ENCODE measurements at places on chromosomes 7 and 10.
A peak's percentile ranks its signal among the peaks of the same experiment; 100 is the strongest.

DNA sequence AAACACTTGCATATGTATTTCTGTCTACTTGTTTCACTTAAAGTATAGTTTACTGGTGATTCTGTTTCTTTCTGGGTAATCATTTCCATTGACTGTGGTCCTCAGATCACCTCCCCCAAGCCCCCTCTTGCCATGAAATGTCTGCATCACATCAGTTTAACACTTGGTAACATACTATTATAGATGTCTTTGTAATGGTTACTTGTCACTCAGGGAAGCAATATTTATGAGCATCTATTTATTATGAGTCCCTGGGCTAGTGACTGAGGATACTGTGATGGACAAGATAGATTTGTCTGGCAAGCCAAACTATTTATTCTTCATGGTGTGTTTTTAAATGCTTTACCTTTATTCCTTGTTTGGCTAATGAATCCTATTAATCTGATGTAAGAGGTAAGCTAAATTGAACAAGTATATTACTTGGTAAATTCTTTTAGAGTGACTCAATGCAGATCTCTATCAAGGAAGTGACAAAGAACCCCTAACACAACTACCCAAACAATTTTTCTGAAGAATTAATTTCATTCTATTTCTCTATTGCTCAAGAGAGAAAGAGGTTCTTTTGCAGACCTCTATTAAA, 270.9 kb downstream of the RELN start:
- DNase-seq = peak; percentile 65

GRCh38 chr10:93181271-93182048, 107.8 kb downstream of the CYP26A1 start:
- DNase-seq = no peak

GRCh38 chr10:133104068-133104962, 16.6 kb downstream of the ADGRA1 start:
- DNase-seq = no peak

GRCh38 chr7:80082213-80082612, 52.4 kb upstream of the GNAI1 start:
- no peak for DNase-seq

- DNase-seq = peak; percentile 54
Observed at GRCh38 chr7:82017334-82017943, 247.6 kb upstream of the HGF start.

DNA sequence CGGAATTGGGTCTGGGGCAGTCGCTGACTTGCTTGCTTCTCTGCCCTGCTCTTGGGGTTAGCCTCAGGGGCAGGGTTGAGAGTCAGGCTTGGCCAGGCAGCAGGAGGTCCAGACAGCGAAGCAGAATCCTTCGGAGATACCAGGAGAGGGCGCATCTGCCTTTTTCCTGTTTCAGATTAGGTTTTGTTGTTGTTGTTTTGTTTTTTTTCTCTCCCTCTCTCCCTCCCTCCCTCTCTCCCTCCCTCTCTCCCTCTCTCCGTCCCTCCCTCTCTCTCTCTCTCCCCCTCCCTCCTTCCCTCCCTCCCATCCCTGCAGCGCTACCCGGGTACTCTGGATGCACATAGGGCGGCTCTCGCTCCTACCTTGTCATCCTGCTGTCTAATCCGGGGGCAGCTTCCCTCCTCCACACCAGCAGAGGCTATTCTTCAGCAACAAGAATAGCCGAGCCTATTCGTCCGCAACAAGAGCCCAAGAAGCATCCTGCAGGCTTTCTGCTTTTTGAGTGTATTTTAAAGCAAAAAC, 758 bp upstream of the OPTN start:
- DNase-seq = peak; percentile 72

DNA sequence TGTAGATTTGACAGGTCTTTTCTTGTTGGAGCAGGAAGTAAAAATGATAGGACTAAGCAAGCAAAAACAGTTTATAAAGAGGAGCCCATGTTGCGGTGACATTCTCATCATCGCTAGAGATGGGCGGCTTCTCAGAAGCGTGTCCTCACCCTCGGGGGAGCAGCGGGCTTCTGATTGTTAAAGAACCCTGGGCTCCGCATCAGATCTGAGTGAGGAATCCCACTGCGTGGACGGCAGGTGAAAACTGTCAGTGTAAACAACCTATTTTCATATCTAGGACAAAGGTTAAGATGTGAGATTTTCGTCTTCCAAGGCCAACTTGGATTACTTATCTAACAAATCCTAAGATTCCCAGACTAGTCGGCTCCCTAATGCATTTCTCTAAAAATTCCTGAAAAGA, 177.6 kb downstream of the ADARB2 start:
- DNase-seq = no peak

DNA sequence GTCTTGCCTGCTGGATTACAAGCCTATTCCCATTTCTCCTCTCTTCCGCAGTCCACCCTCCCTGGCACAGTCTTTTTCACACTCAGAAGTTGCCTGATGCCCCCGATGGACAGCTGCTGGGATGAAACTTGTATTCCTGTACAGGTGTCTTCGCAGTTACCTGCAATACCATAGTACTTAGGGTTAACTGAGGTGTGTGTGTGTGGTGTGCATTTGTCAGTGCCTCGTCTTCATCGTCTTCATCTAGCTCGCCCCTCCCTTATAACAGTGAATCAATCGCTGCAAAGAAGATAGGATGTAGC, 11.0 kb downstream of the NXPH1 start:
- no peak for DNase-seq

- no peak for DNase-seq
Observed at GRCh38 chr7:42027521-42027920, 209.5 kb downstream of the GLI3 start.

- DNase-seq = no peak
Observed at GRCh38 chr7:3569643-3570042, 268.6 kb downstream of the SDK1 start.

GRCh38 chr7:20558963-20559716, 56.3 kb upstream of the ABCB5 start:
- DNase-seq = no peak

- DNase-seq = peak; percentile 16
Observed at GRCh38 chr7:50953303-50953702, 170.6 kb upstream of the GRB10 start.

DNA sequence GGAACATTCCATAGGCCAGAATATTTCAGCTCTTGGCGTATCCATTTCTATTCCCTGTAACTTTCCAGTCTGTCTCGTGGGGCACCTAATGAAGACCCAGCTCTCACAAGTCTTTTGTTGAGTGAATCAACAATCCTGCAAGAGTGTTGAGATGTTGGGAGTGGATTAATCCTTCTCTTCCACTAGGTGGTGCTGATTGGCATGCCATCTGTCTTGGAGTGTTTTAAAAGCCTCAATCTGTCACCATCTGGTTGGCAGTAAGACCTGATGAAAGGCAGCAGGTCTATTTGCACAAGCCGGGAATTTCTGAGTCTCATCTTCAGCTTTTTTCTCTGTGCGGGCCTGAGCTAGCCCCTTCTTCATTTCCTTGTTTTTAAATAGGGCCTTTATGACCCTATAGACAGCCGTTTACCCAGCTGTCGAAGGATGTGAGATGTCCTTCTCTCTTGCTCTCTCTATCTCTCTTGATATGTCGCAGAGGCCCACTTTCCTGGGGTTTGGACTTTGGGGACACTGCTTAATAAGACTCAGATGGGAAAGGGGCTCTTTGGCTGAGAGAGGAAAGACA, 180.5 kb downstream of the ZNF365 start:
- peak; percentile 75 for DNase-seq
